ENCODE measurements at places on chromosomes 11 and 22.

- DNase-seq = no peak
These were observed 111.6 kb downstream of the NTM start for GRCh38 chr11:131481971-131482370.

DNA sequence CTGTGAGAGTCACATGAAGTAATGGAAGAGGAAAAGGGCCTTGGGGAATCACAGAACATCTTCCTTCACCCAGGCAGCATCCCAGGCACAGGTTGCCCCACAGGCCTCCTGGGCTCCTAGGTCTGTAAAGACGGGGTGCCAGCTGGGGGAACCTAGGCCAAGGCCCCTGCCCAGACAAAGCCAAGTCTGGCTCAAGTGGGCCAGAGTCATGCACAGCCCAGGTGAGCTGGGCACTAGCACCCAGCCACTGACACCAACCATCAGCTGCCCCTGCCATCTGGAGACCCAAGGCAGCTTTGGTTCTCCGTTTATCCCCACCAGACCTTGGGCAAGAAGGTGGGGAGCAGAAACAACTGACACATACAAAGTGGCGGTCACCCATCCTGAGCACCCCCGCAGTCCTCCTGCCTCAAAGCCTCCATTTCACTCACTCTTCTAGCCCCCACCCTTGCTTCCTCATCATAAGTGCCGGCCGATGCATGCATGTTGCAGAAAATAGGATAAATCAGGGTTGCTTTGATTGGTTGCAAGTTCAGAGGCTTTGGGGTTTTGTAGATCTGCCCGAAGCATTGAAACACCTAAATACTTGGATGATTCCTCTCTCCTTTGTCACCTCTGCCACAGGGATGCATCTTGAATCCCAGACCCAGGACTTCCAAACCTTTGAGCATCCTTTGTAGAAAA lies 26.5 kb upstream of the TMPRSS4 start:
- no peak for DNase-seq

DNA sequence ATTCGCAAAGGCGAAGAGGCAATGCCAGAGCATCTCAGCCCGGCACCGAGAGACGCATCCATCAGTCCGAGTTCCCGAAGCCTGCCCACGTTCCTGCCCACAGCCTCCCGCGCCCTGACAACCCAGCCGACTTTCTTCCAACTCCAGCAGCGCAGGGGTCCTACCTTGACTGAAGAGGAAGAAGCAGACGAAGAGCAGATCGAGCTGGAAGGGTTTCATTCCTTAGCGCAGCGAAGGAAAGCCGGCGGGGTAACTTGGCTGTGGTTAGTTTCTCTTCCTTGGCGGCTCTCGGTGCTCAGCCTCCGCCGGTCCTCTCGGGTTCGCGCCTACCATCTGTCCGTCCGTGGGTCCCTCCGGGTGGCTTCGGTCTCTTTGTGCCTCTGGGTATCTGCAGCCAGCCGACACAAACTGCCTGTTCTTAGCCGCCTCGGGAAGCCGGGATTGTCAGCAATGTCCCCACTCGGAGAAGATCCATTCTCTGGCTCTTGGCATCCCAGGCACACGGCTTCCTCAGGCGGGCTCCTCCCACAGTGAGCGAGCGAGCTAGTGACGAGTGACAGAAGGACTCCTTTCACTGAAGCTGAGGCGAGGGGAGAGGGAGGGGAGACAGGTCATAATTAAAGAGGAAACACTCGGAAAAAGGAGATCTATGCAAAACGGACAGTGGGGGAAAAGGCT lies at the start of gene KIRREL3:
TSS of gene KIRREL3 (minus strand) at position 480 of the 678 bp plus-strand sequence.
- peak; percentile 40 for DNase-seq

DNA sequence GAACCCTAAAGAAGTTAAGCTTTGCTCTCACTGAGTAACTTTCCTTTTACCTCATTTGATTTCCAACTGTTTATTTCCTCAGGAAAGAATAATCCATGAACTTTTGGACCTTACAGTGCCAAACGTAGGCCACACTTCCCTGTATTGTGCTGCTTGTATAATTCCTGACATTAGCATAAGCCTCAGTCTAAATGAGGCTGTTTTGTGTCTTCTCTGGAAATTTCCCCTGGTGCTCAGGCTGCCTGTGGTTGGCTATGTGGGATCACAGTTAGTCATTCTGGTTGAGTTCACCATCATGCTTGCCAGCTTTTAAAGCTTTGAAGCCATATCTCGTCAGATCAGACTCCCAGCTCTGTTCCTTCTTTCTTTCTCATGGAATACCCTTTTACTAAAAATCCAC lies 107.0 kb downstream of the FAM76B start:
- peak; percentile 64 for DNase-seq

DNA sequence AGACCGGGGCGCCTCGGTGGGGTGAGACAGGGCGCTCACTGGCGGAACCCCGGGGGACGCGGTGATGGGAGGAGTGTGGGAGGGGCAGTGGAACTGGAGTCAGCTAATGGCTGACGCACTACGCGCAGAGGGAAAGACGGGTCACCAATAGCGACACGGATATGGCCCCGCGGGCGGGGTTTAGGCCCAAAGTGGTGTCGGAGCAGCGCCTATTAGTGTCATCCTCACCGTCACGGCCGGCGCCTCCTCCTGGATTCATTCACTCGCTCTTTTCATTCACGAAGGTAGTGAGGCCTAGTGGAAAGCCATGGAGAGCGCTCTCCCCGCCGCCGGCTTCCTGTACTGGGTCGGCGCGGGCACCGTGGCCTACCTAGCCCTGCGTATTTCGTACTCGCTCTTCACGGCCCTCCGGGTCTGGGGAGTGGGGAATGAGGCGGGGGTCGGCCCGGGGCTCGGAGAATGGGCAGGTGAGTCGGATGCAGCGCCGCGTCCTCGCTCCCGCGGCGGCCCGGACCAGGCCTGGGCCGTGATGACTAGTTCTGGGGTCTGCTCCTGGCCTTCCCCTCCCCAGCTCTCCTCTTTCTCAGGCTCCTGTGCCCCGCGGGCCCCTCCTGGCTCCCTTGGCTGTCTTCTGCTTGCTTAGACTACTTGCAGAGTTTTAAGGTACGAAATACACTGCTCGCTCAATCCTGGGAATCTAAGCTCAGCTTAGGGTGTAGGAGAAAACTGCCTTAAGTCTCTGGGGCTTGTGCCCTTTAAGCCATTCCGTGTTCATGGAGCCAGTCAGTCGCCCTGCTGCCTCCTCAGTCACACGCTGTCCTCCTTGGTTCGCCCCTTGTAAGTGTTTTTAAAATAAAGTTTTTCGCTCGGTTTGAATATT lies at the start of gene HSD17B12:
TSS of gene HSD17B12 (plus strand) at position 218 of the 880 bp plus-strand sequence. CDS start at position 308, 90 bp downstream.
- DNase-seq = peak; percentile 99

GRCh38 chr11:15118431-15118830 lies 3.7 kb downstream of the INSC start:
- no peak for DNase-seq

DNA sequence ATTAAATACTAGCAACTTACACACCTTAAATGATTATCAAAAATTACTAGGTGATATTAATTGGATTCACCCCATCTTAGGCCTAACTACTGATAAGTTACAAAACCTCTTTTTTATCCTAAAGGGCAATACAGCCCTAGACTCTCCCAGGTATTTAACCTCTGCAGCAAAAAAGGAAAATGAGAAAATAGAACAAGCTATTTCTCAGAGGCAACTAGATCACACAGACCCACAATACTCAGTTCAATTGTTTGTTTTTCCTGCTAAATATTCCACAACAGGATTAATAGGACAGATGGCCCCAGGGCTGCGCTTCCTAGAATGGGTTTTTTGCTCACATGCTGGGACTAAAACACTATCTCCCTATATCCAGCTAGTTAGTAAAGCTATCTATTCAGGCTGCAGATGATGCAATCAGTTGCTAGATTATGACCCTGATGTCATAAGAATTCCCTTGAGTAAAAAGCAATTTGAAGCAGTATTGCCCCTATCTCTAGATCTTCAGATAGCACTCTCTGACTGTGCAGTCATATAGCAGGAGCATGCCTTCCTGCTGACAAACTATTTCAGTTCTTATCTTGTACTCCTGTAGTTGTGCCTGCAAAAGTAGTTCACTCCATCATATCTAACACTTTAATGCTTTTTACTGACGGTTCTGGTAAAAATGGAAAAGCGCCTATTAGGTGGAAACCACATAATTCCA lies 1595.5 kb upstream of the TENM4 start:
- no peak for DNase-seq

DNA sequence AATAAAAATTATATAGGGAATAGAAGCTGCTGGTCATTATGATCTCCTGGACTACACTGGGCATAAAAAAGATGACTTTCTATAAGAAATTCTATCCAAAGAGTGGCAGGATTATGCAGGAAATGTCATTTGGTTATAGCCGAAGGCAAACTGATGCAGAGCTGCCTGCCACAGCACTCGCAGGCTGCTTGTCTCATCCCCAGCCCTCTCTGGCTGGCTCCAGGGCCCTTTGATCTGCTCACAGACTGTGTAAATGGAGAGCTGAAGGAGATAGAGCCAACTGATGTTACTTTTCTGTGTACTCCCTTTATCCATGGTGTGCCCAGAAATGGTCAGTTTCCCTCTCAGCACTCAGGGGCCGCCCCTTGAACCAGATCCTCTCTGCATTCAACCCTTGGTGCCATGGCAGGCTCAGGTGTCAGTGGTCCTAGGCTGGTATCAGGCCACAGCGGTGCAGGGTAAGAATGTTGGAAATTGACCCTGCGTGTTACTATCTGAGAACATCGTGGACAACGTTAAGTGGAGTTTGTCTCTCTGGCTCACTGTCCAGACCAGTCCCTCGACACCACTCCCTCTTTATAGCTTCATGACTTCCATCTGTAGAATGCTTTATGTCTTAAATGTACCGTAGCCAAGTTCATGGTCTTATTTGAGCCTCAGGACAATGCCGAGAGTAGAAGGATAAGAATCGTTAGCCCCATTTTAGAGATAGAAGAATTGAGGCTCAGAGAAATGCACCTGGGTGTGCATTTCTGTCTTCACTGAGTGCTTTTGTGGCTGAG lies 27.8 kb downstream of the TEAD1 start:
- no peak for DNase-seq

- DNase-seq = no peak
These were observed 11.9 kb upstream of the PPP2R1B start for GRCh38 chr11:111778047-111778558.

DNA sequence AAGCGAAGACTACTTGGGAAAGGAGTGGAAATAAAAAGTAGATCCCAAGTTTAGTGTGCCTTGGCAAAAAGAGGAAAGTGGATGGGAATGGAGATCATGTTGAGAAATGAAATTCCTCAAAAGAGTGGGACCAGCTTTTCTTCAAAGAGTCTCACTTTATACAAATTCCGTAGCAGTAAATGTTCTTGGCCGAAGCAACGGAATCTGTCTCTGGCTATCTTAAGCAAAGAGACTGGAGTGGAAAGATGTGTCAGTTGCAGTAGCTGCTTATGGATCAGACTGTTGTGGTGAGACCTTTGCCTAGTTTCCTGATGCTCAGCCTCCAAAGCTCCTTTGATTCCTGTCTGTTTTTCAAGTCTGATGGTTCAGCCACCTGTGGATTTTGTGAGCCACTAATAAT lies 73.6 kb downstream of the CSTPP1 start:
- DNase-seq = peak; percentile 21

- DNase-seq = no peak
These were observed 67.2 kb downstream of the SPATA19 start for GRCh38 chr11:133778161-133778560.

DNA sequence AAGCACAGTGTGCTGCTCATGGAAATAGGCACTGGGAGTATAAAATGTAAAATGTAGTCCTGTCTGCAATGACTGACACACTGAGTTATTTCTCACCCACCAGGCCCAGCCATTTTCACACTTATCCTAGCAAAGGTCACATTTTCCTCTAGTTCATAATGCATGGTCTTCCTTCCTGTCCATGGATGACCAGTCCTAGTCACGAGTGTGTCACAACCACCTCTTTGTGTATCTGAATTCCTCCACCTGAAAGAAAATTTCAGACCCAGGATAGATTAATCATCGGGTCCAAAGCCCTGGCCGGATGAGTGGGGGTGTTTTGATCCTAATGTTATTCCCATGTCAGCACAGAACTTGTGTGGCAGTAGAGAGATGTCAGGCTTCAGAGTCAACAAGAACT lies at the start of gene MRGPRX4:
TSS of gene MRGPRX4 (plus strand) at position 172 of the 400 bp plus-strand sequence. CDS start 420 bp downstream, outside the sequence.
- no peak for DNase-seq

- no peak for DNase-seq
These were observed 1420.7 kb downstream of the TBC1D22A start for GRCh38 chr22:48182846-48183805.
